Upper lobe of right lung (tissue), 1 donor: ENCODE measurements at places on chromosomes 12 and 14. TPM values are rescaled to one million over a fixed set of nuclear protein-coding genes. Genes with fewer than 3 reads are reported as not detected.
A peak's percentile ranks its signal among the peaks of the same experiment; 100 is the strongest.

- H3K27me3 ChIP-seq: no peaks in the 10 kb centered on the region
- no peak for DNase-seq
- H3K4me3 ChIP-seq: no peak overlapping the region
- H3K4me1 ChIP-seq: no peaks in the 10 kb centered on the region
Observed at GRCh38 chr12:77968571-77968970, 137.9 kb downstream of the NAV3 start.

DNA sequence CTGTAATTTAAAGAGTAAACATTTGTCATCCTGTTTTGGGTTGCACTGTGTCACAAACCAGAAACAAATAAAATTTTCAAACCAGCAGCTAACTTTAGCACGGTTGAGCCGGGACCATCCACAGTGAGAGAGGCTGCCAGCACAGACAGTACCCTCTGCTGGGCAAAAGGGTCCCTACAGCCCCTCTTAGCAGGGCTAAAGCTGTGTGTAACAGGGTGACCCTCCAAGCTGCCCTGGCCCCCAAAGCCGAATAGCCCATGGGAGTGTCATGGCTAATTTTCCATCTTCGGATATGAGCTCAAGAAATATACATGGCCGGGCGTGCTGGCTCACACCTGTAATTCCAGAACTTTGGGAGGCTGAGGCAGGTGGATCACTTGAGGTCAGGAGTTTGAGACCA lies 157.1 kb upstream of the GRIN2B start:
- H3K27ac ChIP-seq: no peak overlapping the region
- H3K4me3 ChIP-seq: no peak overlapping the region
- peaks cover 8% of the 10 kb centered on the region for H3K27me3 ChIP-seq
- DNase-seq: no peak
- H3K36me3 ChIP-seq: no peaks in the 10 kb centered on the region
- H3K4me1 ChIP-seq: no peaks in the 10 kb centered on the region

DNA sequence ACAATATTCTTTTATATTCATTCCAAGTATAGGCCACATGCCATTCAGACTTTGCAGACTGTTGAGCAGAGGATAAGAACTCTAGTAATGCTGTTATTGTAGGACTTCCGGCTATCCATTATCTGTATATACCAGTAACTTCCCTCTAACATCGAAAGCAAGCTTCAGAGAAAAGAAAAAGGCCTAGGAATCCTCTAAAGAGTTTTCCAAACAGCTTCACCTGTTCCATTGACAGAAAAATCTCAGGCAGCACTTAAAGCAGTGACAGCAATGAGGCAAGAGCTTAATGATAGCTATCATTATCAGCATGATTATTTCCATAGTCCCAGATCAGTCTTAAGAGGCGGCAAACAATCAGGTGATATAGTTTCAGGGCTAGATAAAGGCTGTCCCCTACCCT lies 1.8 kb downstream of the CPNE8 start:
- H3K36me3 ChIP-seq: no peaks in the 10 kb centered on the region
- H3K27ac ChIP-seq: peak overlapping the region; percentile 95
- H3K4me1 ChIP-seq: peaks cover 14% of the 10 kb centered on the region

GRCh38 chr14:58919217-58919616 lies 269.2 kb upstream of the DAAM1 start:
- no peak overlapping the region for H3K4me3 ChIP-seq
- DNase-seq: no peak
- no peaks in the 10 kb centered on the region for H3K36me3 ChIP-seq
- no peak overlapping the region for H3K27ac ChIP-seq
- no peaks in the 10 kb centered on the region for H3K27me3 ChIP-seq

GRCh38 chr12:131035245-131035681 lies 81.6 kb downstream of the ADGRD1 start:
- H3K27ac ChIP-seq: no peak overlapping the region
- no peaks in the 10 kb centered on the region for H3K36me3 ChIP-seq
- no peaks in the 10 kb centered on the region for H3K27me3 ChIP-seq
- no peak overlapping the region for H3K4me3 ChIP-seq
- DNase-seq: peak; percentile 82
- no peaks in the 10 kb centered on the region for H3K4me1 ChIP-seq

DNA sequence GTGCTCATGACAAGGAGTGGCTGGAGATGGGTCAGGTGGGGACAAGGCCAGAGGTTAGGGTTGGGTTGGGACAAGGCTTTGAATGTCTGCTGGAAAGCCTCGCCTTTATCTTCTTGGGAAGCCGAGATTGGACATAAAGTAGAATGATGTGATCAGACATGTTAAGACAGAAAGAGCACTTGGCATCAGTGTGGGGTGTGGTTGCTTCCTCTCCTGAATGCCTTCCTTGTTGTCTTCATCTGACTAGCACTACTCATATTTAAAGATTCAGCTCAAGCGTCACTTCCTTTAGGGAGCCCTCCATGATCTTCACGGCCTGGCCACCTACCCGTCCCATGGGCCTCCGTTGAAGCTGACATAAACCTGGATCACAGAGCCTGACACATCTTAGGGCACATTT lies 14.8 kb upstream of the C12orf75 start:
- H3K4me1 ChIP-seq: no peaks in the 10 kb centered on the region
- DNase-seq: no peak
- no peaks in the 10 kb centered on the region for H3K36me3 ChIP-seq
- no peaks in the 10 kb centered on the region for H3K27me3 ChIP-seq

GRCh38 chr12:126430921-126431320 lies 1365.7 kb downstream of the AACS start:
- H3K36me3 ChIP-seq: no peaks in the 10 kb centered on the region
- DNase-seq: no peak
- no peaks in the 10 kb centered on the region for H3K4me1 ChIP-seq
- H3K4me3 ChIP-seq: no peak overlapping the region
- no peak overlapping the region for H3K27ac ChIP-seq

DNA sequence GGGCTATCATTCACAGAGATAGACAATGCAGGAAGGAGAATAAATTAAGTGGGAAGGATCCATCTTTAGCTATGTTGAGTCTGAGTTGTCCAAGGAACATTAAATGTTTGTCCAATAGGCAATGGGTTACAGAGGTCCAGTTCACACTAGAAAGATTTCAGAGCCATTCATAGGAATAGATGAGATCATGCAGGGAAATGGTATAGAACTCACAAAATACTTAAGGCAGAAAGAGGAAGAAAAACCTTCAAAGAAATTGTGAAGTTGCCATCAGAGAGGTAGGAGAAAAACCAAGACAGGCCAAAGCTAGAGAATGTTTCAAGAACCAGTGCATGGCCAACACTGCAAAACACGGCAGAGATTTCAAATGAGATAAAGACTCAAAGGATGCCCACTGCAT lies 94.1 kb downstream of the PHLDA1 start:
- H3K36me3 ChIP-seq: no peaks in the 10 kb centered on the region
- peaks cover 20% of the 10 kb centered on the region for H3K4me1 ChIP-seq
- no peak overlapping the region for H3K27ac ChIP-seq
- no peak overlapping the region for H3K4me3 ChIP-seq

GRCh38 chr12:132445884-132446632 lies 43.9 kb upstream of the FBRSL1 start:
- H3K4me1 ChIP-seq: no peaks in the 10 kb centered on the region
- DNase-seq: peak; percentile 81
- H3K27me3 ChIP-seq: peaks cover 4% of the 10 kb centered on the region
- no peaks in the 10 kb centered on the region for H3K36me3 ChIP-seq
- peak overlapping the region; percentile 80 for H3K27ac ChIP-seq
- H3K4me3 ChIP-seq: peak overlapping the region; percentile 34

DNA sequence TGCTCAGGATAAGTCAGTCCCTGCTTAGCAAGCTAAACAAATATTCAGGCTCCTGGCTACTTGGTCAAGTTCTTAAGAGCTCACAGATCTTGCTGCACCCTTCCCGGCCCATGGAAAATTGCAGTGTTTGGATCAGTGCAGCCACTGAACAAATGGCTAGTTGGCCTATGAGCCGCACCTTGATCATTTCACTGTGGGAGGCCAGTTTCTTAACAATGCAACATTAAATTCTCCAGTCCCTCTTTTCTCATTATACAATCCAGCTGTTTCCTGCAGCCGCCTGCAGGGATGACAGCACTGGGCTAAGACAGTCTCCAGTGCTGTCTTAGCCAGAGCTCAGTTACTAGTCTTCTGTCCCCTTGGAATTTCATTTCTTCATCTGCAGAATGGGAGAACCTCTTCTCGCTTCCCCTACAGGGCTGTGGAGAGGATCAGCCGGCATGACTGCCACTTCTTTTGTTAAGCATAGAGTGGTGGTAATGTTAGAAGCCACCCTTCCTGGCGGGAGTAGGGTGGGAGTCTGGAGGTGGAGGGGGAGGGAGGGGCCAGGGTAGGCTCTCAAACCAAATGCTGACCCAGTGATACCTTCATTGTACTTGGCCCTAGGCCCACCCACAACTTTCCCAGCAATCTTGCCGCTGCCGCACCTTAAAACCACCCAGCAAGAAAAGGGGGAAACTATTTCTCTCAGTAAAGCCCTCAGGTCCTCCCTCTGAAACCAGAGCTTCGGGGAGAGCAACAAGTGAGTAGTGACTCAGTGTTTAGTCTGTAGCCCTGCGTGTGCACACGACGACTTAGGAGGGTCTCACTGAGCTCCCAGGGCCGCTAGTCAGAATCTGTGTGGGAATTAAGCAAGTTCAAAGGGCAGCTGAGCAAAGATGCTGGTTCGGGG lies 145.7 kb downstream of the NUAK1 start:
- no peaks in the 10 kb centered on the region for H3K27me3 ChIP-seq
- H3K4me1 ChIP-seq: no peaks in the 10 kb centered on the region
- no peak overlapping the region for H3K4me3 ChIP-seq
- no peaks in the 10 kb centered on the region for H3K36me3 ChIP-seq

GRCh38 chr14:94058674-94059138 lies 22.3 kb downstream of the DDX24 start:
- no peak overlapping the region for H3K4me3 ChIP-seq
- peaks cover 16% of the 10 kb centered on the region for H3K4me1 ChIP-seq
- no peak overlapping the region for H3K27ac ChIP-seq
- DNase-seq: no peak
- H3K27me3 ChIP-seq: no peaks in the 10 kb centered on the region
- peaks cover 97% of the 10 kb centered on the region for H3K36me3 ChIP-seq

DNA sequence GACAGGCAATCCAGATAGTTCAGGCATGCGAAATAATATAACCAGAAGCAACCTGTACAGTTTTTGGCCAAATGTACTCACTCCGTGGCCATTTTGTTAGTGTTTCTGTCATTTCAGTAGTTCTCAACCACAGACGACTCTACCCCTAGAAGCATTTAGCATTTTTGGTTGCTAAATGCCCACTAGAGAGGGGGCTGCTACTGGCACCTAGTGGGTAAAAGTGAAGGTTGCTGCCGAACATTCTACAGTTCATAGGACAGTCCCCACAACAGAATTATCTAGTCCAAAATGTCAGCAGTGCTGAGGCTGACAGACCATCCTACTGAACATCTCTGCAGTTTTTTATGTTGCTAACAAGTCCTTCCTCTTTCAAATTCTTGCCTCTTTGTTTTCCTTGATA lies 107.4 kb downstream of the TSHR start:
- DNase-seq: no peak
- H3K27ac ChIP-seq: no peak overlapping the region
- H3K27me3 ChIP-seq: no peaks in the 10 kb centered on the region
- H3K36me3 ChIP-seq: no peaks in the 10 kb centered on the region
- no peaks in the 10 kb centered on the region for H3K4me1 ChIP-seq
- H3K4me3 ChIP-seq: no peak overlapping the region

DNA sequence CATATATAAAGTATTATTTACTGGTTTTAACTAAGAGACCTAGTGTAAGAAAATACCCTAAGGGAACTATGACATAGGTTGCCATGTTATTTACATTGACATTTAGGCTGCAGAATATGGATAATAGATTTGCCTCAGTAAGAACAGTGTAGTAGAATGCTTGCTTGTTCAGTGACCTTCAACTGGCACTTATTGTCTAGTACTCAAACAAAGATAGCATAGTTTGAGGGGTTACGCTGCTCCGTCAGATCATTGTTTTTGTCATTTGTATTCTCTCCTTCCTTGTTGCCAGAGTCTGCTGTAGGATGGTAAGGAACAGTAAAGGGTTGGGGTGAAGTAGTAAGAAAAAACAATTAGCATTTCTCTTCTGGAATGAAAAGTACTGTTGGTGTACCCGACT lies 33.2 kb downstream of the TOGARAM1 start:
- no peak overlapping the region for H3K27ac ChIP-seq
- peaks cover 11% of the 10 kb centered on the region for H3K36me3 ChIP-seq
- H3K27me3 ChIP-seq: no peaks in the 10 kb centered on the region
- no peaks in the 10 kb centered on the region for H3K4me1 ChIP-seq
- no peak for DNase-seq

DNA sequence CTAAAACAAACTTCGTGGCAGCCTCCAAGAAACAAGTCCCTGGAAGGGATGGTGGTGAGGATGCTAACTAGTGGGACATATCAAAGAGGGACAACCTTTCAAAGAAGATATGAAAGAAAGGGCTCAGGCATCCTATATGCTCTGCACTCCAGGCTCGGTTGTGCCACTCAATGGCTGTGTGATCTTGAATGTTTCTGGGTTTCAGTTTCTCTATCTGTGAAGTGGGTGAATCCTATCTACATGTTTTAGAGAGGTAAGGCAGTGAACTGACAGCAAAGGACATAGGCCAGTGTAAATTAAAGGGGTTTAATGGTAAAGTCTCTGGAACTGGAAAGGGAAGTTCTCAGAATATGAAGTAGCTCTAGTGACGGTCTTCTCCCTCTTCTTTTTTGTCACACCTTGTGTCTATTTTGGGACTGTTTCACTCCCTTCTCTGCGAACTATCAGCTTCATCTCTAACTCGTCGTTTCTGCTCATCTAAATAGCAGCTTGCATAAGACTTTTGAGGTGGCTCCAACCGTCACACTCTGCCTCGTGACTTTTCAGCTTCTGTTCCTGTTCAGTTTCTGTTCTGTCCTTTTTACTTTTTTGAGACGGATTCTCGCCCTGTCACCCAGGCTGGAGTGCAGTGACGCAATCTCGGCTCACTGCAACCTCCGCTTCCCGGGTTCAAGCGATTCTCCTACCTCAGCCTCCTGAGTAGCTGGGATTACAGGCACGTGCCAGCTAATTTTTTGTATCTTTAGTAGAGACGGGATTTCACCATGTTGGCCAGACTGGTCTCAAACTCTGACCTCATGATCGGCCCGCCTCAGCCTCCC lies 273.6 kb downstream of the SUDS3 start:
- no peak overlapping the region for H3K27ac ChIP-seq
- H3K27me3 ChIP-seq: no peaks in the 10 kb centered on the region
- DNase-seq: no peak

- no peak overlapping the region for H3K27ac ChIP-seq
- H3K4me3 ChIP-seq: no peak overlapping the region
- no peak for DNase-seq
- H3K4me1 ChIP-seq: no peaks in the 10 kb centered on the region
- H3K36me3 ChIP-seq: no peaks in the 10 kb centered on the region
Observed at GRCh38 chr12:81942594-81942993, 183.4 kb upstream of the PPFIA2 start.

- no peak overlapping the region for H3K4me3 ChIP-seq
- peaks cover 47% of the 10 kb centered on the region for H3K4me1 ChIP-seq
- peak; percentile 76 for DNase-seq
- H3K36me3 ChIP-seq: no peaks in the 10 kb centered on the region
Observed at GRCh38 chr14:76918256-76918781, 92.1 kb downstream of the LRRC74A start.

HSP90AA1 gene
- total RNA-seq: 490 TPM

HELB gene
- total RNA-seq: 6.9 TPM

PDZRN4 gene
- 0.75 TPM for total RNA-seq

RDH16 gene
- 0.32 TPM for total RNA-seq

KRT3 gene
- total RNA-seq: not detected

NAV3 gene
- 17.8 TPM for total RNA-seq
